ENCODE measurements at places on chromosomes 12 and 14. TPM values are rescaled to one million over a fixed set of nuclear protein-coding genes. Genes with fewer than 3 reads are reported as not detected.

Gene SERPINA10
- not detected for total RNA-seq

Gene FGF6
- not detected for total RNA-seq

Gene ADGRD1
- 0.40 TPM for total RNA-seq

Gene TOMM20L
- not detected for total RNA-seq

Gene SLC25A47
- not detected for total RNA-seq

Gene NFE2
- 4.3 TPM for total RNA-seq

Gene TBC1D30
- 9.7 TPM for total RNA-seq

Gene DPY19L2
- total RNA-seq = 14.7 TPM

Gene YARS2
- total RNA-seq = 35.3 TPM

Gene AQP6
- 0.12 TPM for total RNA-seq

Gene PIANP
- total RNA-seq = 0.32 TPM

Gene HOXC12
- total RNA-seq = not detected

Gene WNT1
- total RNA-seq = not detected

Gene TRPV4
- total RNA-seq = 0.56 TPM

Gene PLEKHD1
- total RNA-seq = not detected

Gene ZCCHC8
- total RNA-seq = 34.5 TPM

Gene TMEM233
- not detected for total RNA-seq

Gene LGR5
- 0.71 TPM for total RNA-seq

Gene IL26
- not detected for total RNA-seq

Gene ARHGAP9
- 0.62 TPM for total RNA-seq

Gene RASAL1
- total RNA-seq = 1.4 TPM

Gene SLC5A8
- total RNA-seq = not detected

Gene ZDHHC22
- 0.31 TPM for total RNA-seq

Gene SRRM4
- 0.34 TPM for total RNA-seq

Gene VDR
- total RNA-seq = 0.09 TPM

Gene SIX4
- 28.8 TPM for total RNA-seq

Gene ETFBKMT
- total RNA-seq = 1.5 TPM

Gene MANSC4
- 0.12 TPM for total RNA-seq

Gene TEX22
- total RNA-seq = not detected

Gene KLHDC1
- total RNA-seq = 0.99 TPM

Gene NKX2-8
- total RNA-seq = not detected

Gene COX8C
- total RNA-seq = not detected

Gene LETMD1
- 40.9 TPM for total RNA-seq

Gene EPS8
- 17.0 TPM for total RNA-seq

Gene GSC
- total RNA-seq = 1.1 TPM

Gene ITGB7
- total RNA-seq = 0.43 TPM

Gene NPFF
- total RNA-seq = not detected

Gene CCNT1
- 64.2 TPM for total RNA-seq

Gene AREL1
- total RNA-seq = 25.2 TPM

Gene CFAP54
- total RNA-seq = 4.2 TPM

Gene EFS
- total RNA-seq = 74.3 TPM

Gene AGAP2
- total RNA-seq = 1.7 TPM

Gene CLEC4D
- 0.19 TPM for total RNA-seq

Gene ACSM4
- not detected for total RNA-seq

Gene SLC6A13
- total RNA-seq = not detected

Gene GUCY2C
- not detected for total RNA-seq

Gene RAD9B
- total RNA-seq = 0.17 TPM

Gene CLEC1B
- total RNA-seq = not detected

Gene HOXC5
- not detected for total RNA-seq

Gene RD3L
- total RNA-seq = not detected
